ENCODE measurements at places on chromosomes 5 and 9.

DNA sequence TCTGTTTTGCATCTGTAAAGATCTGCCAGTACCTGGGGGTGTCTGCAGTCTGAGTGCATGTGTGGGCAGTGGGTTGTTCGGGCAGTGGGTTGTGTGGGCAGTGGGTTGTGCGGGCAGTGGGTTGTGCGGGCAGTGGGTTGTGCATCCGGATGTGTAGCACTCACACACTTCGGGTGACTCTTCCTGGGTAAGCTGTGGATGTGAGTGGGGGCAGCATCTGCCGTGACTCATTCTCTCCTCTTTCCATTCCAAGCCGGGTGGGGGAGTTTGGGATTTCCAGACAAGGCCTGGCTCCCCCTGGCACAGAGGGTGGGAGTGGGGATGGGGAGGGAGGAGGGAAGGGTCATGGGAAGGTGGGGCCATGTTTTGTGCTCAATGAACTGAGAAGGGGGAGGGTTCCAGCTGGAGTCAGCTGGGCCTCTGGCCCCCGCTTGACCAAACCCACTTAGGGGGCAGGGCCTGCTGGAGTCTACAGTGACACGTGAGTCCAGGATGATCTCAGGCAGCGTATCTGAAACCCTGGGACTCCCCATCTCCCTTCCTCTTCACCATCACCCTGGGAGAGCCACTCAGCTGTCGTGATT is 8.3 kb downstream of the CRB2 start:
- DNase-seq = no peak

GRCh38 chr5:93850311-93850710 is 108.9 kb upstream of the POU5F2 start:
- peak; percentile 5 for DNase-seq

DNA sequence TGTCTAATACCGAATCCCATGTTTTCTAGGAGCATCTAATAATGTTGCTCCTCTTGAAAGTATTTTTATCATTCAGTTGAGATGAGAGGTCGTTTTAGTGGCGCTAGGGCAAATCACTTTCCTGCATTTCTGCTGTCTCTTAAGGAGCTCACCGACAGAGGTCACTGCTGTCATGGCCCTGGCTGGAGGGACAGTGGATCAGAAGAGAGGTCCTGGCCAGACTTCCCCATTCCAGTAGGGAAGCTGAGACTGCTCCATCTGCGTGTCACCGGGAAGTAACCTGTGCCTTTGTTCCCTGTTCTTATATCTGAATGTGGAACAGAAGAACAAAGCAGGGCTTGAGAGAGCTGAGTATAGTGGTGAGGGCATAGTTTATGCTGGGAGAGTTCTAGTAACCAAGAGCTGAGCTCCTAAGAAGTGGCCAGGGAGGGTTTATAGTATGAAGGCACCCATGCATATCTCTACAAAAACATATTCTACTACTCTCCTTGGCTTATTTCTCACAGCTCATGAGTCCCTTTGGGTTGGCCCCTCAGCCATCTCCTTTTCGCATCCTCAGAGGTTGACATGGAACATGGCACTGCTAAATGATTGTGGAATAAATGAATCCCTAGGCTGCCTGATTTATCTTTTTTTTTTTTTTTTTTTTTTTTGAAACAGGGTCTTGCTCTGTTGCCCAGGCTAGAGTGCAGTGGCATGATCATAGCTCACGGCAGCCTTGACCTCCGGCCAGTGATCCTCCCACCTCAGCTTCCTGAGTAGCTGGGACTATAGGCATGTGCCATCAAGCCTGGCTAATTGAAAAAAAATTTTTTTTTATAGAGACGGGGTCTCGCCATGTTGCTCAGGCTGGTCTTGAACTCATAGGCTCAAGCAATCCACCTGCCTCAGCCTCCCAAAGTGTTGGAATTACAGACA is 27.2 kb downstream of the ATP6V0E1 start:
- no peak for DNase-seq

DNA sequence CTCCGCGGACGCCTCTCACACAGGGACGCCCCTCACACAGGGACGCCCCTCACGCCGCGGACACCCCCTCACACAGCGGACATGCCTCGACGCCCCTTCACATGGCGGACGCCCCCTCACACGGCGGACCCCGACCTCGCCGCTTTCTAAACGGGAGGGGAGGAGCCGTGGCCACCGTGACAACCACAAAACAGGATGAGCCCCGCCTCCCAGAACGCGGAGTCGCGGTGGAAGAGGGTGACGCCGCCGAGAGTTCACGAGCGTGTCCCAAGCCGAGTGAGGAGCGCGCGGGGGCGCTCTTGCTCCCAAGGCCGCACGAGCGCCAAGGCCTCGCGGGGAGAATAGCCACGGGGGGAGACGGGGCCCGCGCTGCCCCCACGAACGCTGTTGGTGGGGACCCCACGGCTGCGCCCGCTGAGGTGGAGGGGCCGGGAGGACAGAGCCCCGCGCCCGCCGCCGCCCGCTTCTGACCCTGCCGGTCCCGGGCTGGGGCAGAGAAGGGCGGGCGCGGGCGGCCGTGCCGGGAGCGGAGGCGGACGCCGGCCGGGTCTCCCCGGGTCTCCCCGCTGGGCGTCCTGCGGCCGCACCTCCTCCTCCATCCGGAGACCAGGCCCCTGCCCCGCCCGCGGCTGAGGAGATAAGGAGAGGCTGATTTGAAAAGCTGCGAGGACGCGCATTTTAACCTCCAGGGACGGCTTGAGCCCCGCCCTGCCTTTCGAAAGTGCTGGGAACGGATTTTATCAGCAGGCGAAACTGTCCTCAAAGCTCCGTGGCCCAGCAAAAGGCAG is 3.9 kb upstream of the NKD2 start:
- DNase-seq = peak; percentile 81

GRCh38 chr9:38309324-38310195 is 82.9 kb upstream of the ALDH1B1 start:
- DNase-seq = no peak

GRCh38 chr5:68066277-68066955 is 149.1 kb upstream of the PIK3R1 start:
- DNase-seq = no peak

- no peak for DNase-seq
These were observed 94.5 kb upstream of the EFNA5 start for GRCh38 chr5:107764976-107765804.

- no peak for DNase-seq
These were observed 5.6 kb upstream of the OMD start for GRCh38 chr9:92429836-92430235.

GRCh38 chr5:116530276-116530675 is 44.3 kb downstream of the SEMA6A start:
- DNase-seq = no peak

DNA sequence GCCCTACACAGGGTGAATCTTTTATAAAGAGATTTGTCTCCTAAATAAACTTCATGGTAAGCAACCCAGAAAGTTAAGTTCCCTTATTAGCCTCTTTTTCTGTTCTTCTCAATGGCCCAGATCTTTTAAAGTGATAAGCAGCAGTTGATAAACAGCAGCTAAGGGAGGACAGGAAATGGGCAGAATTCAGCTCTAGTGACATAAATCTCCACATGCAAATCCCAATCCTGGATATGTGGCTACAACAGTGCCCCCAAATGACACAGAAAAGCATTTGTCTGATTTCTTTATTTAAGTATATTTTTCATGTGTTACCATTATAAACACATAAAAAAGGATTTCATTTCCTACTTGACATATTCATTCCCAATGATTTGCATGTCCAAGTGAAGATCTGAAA is 199.0 kb downstream of the DTWD2 start:
- DNase-seq = peak; percentile 16

DNA sequence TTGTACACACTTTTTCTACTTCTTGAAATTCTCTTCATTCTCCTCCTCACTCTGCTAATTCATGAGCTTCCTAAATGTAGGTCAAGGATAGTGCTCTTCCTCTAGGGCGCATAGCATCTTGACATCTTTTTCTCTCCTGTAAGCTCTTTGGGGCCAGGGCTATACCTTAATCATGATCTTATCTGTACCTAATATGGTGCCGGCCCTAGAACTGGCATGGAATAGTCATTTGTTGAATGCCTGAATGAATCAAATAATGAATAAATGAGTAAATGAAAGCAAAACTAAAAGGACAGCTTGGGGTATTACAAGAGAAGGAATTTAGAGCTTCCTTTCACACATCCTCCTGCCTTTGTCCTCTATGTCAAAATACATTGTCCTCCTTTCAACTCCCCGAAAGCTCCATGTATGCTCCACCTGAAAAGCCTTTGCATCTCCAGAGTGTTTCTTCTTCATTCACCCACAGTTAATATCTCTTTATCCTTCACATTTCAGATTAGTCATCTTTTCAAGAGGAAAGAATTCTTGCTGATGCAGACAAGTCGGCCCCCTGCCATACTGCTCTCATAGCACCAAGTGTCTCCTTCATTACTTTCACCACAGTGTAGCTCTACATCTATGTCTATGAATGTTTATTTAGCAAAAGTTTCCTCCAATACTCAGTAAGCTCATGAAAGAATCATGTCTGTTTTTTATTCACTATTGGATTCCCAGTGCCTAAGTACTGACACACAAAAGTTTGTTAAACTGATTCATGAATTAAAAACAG is 16.4 kb upstream of the PPP2R2B start:
- no peak for DNase-seq

GRCh38 chr5:133668458-133668857 is 56.1 kb upstream of the FSTL4 start:
- DNase-seq = no peak

- no peak for DNase-seq
These were observed 26.9 kb downstream of the PDE4D start for GRCh38 chr5:59866661-59867060.

- DNase-seq = no peak
These were observed 112.9 kb downstream of the AOPEP start for GRCh38 chr9:94839398-94839797.

DNA sequence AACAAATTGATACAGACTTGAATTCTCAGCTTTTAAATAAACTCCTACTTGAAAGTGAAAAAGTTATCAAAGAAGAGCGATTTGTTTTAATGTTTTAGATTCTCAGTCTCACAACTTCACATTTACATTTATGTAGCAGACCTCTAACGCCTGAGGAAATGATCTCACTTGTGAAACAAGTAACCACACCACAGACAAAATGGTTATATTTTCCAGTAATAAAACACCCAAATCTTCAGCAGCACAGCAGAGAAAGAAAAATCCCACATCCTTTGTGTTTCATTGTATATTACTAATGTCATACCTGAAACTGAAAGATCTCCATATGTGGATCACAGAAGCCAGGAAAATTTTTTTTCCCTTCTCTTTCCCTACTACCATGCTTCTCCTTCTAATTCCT is 29.8 kb upstream of the GZMA start:
- no peak for DNase-seq

DNA sequence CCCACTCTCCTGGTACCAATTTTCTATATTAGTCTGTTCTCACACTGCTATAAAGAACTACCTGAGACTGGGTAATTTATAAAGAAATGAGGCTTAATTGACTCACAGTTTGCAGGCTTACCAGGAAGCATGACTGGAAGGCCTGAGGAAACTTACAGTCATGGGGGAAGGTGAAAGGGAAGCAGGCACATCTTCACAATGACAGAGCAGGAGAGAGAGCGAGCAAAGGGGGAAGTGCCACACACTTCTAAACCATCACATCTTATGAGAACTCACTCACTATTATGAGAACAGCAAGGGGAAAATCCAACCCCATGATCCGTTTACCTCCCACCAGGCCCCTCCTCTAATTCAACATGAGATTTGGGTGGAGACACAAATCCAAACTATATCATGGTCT is 72.2 kb downstream of the ATG10 start:
- DNase-seq = peak; percentile 14

DNA sequence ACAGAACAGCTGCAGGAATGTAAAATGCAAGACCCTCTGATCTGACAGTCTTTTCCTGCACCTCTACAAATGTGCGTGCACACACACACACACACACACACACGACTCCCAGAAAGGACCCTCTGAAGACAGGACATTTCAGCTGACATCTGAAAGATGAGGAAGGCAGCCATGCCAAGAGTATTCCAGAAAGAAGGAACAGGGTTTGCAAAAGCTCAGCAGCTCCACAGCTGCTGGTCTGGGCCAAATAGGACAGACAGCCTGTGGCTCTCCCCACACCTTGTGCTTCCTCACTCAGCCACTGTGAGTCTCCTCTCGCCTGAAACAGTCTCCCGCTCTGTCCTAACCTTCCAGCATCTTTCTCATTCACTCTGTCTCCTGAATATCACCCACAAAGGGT is 189.0 kb downstream of the PALM2AKAP2 start:
- DNase-seq = no peak

DNA sequence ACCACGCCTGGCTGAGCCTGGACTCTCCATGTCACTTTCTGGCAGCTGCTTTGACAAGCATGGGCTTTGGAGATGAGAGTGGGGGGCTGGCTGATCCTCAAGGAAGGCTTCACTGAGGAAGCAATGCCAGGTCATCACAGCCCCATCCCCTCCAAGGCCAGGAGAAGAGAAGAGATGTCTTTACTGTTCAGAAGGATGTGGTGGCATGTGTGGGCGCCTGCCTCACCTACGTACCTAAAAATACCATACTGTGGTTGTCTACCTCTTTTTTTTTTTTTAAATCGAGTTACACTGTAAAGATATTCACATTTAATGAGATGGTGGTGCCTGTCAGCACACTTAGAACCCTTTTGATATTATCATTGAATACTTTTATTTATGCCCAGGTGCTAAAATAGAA is 26.4 kb upstream of the CTNNA1 start:
- no peak for DNase-seq

GRCh38 chr9:2340046-2340760 is 281.4 kb upstream of the VLDLR start:
- no peak for DNase-seq

- DNase-seq = peak; percentile 44
These were observed 13.2 kb upstream of the BOD1 start for GRCh38 chr5:173629628-173630027.

DNA sequence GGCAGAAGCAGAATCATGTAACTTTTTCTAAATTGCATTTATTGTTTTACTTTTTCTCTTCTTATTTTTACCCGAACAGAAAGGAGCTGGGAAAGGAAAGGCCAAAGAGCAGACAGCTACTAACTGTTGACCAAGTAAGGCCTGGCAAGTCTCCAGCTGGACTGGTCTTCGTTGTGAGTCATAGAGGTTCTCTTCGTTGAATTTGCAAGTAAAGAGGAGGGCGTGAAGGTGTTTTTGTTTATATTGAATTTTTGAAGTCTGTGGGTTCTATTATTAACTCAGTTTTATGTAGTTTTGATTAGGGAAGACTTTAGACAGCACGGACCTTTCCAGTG is 416.5 kb upstream of the CCNH start:
- no peak for DNase-seq

- DNase-seq = no peak
These were observed 30.7 kb upstream of the CCNB1 start for GRCh38 chr5:69136293-69136692.

- no peak for DNase-seq
These were observed 472.8 kb downstream of the DMRTA1 start for GRCh38 chr9:22919423-22919822.

- DNase-seq = no peak
These were observed 34.7 kb downstream of the LPCAT1 start for GRCh38 chr5:1488882-1489680.

GRCh38 chr9:36575411-36575882 is 2.8 kb downstream of the MELK start:
- DNase-seq = no peak
